Ureter (tissue), 1 donor: ENCODE measurements at places on chromosomes 4 and X.

DNA sequence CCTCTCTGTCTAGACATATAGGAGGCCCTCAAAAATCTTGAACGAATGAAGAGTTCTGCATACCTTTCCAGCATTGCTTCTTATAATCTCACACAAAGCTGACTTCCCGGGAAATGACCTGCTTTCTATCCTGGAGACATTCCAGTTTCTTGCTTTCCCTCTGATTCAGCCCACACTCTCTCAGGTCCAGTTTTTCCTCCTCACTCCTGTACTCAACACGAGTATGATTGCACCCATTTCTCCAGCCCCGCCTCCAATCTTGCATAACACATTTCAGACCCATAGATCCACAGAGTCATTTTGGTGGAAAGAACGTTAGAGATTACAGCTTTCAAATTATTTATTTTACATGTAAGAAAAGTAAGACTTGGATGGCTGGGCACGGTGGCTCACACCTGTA is 127.5 kb upstream of the TLR3 start:
- DNase-seq = no peak

DNA sequence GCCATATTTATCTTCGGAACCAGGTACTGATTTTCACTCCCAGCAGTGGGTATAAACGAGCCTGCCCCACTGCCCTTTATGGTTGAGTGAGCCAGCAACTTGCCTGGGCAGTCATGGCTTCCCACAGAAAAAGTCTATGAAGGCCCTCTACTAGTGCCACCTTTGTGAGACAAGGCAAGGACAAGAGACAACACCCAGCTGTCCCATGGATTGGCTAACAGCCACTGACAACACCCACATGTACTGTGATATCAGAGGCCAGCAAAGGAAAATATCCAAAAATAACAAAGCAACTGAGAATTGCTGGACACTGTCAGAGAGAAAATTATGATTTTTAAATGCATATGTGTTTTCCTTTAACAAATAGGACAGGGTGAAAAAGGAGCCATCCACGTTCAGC is 248.4 kb upstream of the TTC29 start:
- DNase-seq = no peak

DNA sequence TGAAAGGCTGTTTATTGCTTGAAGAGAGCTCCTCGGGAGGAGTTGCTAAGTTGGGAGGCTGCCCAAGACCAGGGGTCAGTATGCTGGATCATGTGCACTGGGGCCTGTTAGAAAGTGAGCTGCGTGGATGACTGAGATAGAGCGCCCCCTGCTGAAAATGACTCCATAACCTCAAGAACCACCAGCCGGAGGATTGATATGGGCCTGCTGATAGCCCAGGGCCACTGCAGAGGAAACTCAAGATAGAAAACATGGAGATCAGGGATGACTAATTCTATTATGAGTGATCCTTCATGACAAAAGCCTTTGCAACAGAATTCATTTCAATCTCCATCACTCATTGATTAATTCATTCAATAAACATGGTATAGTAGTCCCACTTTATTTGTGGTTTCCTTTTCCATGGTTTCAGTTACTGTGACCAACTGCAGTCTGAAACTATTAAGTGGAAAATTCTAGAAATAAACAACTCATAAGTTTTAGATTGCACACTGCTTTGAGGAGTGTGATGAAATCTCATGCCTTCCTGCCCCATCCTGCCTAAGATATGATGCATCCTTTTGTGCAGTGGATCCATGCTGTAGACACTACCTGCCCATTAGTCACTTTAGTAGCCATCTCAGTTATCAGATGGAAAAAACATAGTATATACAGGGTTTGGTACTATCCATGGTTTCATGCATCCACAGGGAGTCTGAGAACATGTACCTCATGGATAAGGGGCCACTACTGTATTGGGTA is 126.7 kb upstream of the MBNL3 start:
- no peak for DNase-seq

DNA sequence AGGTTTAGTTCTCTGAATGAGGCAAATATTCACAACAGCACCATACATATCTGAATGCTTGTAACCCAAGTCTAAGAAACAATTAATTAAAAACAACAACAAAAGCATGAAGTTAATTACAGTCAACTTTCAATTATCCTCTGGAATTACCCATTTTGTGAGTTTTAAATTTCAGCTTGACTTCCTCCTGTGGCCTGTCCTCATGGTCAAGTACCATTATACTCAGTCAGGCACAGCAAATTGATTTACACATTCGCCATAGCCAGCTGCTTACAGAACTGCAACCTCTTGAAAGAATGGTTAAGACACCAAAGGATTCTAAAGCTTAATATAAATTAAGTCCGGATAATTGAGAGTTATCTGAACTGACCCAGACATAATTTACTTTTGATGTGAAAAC is 306.5 kb downstream of the CAMK2D start:
- DNase-seq = no peak
